ENCODE measurements at places on chromosomes 13 and 19.

GRCh38 chr19:296476-297225 is 5.4 kb upstream of the PLPP2 start:
- DNase-seq, result no peak

DNA sequence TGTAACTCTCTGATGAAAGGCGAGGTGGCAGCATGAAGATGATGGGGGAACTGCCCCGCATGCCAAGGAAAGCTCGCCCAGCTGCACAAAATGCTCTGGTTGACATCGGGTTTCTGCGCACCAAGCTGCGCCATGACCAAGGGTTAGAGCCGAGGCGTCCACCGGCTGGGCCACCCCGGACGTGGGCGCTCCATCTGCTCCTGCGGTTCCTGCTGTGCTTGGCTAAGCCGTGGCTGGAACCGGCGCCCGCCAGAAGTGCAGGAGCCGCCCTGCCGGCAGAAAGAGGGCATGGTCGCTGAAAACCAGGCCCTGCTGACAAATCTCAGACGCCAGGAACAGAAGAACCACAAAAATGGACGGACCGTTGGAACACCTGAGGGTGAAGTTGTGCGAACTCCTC is 57.9 kb downstream of the ZNF100 start:
- DNase-seq, result no peak

DNA sequence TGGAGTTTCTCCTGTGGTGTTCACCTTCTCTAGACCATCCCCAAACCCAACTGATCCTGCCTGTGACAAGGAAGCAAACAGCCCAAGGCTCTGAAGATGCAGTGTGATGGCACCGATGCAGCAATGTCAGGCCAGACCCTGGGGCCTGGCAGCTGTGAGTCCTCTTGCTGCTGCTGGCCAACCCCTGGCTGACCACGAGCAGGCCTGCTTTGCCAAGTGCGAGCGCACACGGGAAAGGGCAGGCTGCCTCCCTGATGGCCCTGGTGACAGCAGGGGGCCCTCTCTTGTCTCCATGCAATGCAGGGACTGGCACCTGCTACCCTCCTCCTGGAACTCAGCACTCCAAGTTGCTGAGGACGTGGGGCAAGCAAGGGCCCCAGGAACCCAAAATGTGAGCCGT is 5.4 kb upstream of the VSTM2B start:
- no peak for DNase-seq

DNA sequence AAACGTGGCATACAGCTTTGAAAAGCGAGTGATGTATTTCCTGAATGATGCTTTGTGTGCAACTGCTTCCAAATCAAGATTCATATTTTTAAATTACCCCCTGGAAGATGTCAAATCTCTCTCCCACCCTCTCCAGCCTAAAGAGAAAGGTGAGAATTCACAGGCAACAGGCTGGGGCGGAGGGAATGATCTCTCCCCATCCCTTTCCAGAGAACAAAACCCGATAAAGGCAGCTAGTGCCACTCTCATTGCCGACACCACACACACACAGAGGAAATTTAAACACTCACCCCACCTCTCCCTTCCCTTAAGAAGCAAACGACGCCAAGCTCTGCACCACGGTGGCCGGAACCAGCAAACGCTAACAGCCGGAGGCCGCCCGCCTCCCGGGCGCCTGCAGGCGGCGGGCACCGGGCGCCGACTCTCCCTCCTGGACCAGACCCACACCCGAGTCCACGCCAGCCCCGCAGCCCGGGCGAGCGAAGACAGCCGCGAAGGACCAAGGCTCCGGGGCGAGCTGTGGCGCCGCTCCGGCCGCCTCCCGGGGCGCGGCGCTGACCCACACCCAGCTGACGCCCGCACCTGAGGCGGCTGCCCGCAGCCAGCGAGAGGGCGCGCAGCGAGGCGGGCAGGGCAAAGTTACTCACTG is 477 bp downstream of the LNX2 start:
- DNase-seq, result no peak

Measured in hepatocyte (in vitro differentiated cells).